ENCODE measurements at places on chromosomes 11 and 22.
A peak's percentile ranks its signal among the peaks of the same experiment; 100 is the strongest.

DNA sequence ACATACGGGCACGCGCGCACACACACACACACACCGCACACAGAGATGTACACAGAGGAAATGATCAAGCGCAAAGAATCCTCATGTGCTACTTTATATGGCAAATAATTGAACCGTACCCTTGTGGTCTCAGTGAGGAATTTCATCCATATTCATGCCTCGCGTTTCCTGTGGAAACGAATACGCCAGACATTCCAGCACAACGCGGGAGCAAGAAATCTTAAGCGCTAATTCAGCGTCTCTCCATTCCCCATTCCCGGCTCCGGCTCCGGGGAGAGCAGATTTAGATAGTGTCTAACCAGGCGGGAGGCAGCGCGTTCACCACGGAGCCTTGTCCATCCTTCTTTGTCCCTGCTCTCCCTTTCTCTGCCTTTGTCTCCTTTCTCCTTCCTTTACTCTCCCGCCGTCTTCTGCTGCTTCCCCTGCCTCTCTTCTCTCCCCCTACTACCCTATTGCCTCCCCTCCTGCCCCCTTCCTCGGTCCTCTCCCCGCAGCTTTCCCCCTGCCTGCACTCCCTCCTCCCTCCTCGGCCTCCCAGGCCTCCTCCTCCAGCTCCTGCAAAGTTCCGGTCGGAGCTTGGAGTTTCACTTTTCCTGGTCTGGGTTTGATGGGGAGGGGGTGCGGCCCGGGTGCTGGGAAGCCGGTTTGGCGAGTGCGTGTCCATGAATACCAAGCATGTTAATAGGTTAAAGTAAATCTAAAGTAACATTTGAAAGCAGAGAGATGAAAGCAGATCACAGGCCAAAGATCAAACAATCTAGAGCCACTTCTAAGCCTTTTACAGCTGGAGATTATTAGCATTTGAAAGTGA, 579.3 kb downstream of the BUD13 start:
- peak; percentile 87 for DNase-seq

DNA sequence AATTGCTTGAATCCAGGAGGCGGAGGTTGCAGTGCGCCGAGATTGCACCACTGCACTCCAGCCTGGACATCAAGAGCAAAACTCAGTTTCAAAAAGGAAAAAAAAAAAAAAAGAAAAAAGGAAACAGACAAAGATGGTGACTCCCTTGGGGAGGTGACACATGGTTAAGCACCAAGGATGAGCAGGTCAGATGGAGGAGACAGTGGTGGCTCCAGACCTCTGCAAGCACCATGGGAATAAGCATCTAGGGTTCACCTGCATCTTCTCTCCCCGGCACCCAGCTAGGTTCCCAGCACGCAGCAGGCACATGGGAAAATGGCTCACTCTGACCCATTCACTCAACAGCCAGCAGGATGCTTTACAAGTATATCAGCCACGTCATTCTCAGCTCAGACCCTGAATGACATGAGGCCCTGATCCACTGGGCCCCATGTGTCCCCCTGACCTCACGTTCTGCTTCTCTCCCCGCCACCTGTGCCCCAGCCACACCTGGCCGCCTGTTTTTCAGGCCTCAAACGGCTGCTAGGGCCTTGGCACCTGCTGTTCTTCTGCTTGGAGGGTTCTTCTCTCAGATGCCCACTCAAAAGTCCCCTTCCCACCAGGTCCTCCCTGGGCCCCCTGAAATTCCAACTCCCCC, 24.2 kb downstream of the A4GALT start:
- no peak for DNase-seq

GRCh38 chr11:62148271-62148980, 24.6 kb downstream of the INCENP start:
- no peak for DNase-seq

- peak; percentile 28 for DNase-seq
These were observed 622.1 kb downstream of the OPCML start for GRCh38 chr11:132910011-132910760.

DNA sequence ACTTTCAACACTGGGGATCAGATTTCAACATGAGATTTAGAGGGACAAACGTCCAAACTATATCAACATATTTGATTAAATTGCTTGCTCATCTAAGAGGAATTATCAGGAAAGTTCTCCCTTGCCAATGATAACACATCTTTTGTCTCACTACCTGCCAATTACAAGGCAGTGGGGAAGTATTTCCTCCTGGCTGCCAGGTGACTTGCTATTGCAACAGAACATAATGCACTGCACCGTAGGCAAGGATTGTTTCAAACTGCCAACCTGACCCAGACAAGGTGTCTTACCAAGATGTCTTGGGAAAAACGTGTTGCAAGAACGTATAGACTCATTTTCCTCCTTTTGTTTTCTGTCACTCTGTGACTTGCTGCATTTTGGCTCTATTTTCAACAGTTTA, 711.6 kb downstream of the METTL15 start:
- DNase-seq, result no peak

- no peak for DNase-seq
These were observed 680.5 kb upstream of the API5 start for GRCh38 chr11:42631220-42631843.

DNA sequence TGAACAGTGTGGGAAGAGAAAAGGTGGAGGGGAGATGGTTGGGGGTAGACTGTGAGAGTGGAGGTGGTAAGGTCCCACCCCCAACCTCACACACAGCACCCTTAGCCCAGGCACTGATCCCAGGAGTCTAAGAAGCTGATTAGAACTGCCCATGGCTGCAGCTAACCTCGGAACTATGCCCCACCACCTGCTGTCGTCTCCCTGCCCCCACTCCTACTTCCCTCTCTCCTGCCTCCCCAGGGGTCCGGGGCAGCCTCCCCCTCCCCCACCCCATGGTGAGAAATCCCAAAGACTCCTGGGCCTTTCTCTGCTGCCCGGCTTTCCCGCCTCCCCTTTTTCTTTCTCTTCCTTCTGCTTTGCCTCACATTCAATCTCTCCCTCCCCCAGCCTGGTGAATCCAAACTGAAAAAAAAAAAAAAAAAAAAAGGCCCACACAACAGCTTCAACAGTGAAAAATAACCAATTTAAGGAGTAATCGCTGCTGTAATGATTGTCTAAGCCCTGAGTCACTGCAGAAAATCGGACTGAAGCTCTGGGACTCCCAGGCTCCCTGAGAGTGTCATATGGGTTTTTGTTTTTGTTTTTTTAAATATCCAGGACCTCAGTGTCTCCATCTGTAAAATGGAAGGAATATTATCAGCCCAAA, 9.6 kb upstream of the TP53I11 start:
- DNase-seq, result no peak

GRCh38 chr11:130192845-130193267, 33.3 kb downstream of the ST14 start:
- no peak for DNase-seq

DNA sequence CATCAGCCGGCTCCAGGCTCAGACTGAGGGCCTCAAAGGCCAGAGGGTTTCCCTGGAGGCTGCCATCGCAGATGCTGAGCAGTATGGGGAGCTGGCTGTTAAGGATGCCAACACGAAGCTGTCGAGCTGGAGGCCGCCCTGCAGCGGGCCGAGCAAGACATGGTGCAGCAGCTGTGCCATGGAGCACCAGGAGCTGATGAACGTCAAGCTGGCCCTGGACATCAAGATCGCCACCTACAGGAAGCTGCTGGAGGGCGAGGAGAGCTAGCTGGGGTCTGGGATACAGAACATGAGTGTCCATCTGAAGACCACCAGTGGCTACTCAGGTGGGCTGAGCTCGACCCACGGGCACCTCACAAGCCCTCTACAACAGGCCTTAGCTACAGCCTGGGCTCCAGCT, 4.0 kb upstream of the SCUBE2 start:
- DNase-seq, result peak; percentile 28

- DNase-seq, result no peak
These were observed 62.0 kb upstream of the YPEL1 start for GRCh38 chr22:21797444-21798221.

- no peak for DNase-seq
These were observed 158.6 kb upstream of the CNTN5 start for GRCh38 chr11:98862169-98862568.

GRCh38 chr22:49234459-49234858, 593.2 kb downstream of the BRD1 start:
- DNase-seq, result no peak

- DNase-seq, result peak; percentile 5
These were observed 32.4 kb downstream of the MCAM start for GRCh38 chr11:119284344-119285157.

DNA sequence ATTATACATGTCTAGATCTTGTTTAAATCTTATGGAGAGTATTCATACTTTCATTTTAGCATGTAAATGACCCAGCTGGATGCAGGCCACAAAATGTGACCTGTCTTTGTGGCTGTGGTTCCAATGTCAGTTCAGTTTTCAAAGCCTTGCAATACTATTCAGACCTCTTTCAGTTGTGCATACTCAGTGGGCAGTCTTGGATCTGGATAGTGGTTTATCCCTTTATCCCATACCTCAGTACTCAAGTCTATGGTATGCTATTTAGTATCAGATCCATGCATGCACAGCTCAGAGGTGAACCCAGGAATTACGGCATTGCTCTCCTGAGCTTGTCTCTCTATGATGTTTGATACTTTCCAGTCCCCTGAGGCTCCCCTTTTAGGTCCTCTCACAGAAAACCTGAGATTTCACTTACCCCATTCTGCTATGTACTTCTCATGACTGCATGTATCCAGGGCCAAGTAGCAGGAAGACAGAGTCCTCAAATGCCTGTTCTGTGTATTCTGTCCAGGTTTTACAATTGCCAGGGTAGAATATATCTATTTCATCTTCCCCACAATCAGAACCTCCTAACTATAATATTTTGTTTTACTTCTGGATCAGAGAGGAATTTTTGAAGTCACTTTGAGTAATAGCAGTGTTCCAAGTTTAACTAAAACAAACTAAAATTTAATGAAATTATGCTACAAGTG, 6.9 kb upstream of the P4HA3 start:
- no peak for DNase-seq

GRCh38 chr11:71774603-71775222, 58.3 kb upstream of the DEFB108B start:
- no peak for DNase-seq

GRCh38 chr11:115030166-115030565, 351.8 kb downstream of the NXPE2 start:
- no peak for DNase-seq

GRCh38 chr11:57410287-57410686, 16.6 kb downstream of the SLC43A3 start:
- no peak for DNase-seq

DNA sequence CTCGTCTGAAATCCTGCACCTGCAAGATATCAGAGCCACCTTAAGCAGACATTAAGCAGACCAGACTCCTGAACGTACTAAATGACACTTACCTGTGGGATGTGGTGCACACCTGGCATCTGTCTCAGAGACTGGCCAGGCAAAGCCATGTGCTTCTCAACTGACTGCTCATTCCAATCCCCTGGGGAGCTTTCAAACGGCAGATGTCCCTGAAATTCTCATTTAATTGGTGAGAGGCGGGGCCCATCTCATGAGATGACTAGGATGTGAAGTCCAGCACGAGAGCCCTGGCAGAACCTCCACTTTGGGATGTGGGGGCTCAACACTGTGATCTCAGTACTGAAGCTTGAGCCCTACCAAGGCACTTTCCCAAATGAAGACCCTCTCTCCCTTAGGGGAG, 84.9 kb upstream of the HMGXB4 start:
- no peak for DNase-seq

DNA sequence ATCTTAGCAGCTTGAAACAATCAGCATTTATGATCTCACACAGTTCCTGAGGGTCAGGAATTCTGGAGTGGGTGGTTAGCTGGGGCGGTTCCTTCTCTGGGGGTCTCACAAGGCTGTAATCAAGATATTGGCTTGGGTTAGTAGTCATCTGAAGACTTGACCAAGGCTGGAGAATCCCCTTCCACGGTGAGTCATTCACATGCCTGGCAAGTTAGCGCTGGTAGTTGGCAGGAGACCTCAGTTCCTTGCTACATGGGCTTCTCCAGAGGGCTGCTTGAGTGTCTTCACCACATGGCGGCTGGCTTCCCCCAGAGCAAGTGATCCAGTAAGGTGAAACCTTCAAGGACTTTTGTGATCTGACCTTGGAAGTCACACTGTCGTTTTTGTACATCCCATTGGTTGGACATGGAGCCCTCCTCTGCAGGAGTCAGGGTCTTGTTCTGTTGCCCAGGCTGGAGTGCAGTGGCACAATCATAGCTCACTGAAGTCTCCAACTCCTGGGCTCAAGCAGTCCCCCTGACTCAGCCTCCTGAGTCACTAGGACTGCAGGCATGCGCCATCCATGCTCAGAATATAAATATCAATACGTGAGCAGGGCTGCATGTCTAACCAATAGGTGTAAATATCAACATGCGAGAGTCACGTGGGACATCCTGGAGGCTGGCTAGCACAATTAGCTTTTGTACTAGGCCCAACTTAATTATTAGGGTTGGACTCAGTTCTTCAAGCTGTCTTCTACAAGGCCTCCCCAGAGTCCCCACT, 7.2 kb upstream of the NIPSNAP1 start:
- no peak for DNase-seq

- no peak for DNase-seq
These were observed 233.5 kb upstream of the E2F8 start for GRCh38 chr11:19474211-19474610.

- DNase-seq, result no peak
These were observed 133.2 kb downstream of the ADAMTS15 start for GRCh38 chr11:130581646-130582045.

DNA sequence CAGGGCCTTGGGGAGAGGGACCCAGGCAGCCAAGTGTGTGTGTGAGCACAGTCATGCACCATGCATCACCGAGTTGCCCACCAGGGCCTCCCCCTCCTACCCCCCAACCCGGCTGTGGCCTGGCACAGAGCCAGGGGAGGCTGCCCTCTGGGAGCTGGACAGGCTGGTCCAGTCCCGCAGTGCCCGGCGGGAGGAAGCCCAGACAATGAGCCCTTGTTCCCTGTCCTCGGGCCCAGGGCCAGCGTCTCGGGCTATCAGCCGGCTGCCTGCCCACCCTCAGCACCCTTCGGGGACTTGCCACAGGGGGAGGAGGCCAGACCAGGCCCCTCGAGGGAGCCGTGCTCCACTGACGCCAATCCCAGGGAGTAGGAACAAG, 4.5 kb downstream of the LRRC75B start:
- DNase-seq, result no peak

- DNase-seq, result peak; percentile 48
These were observed 4.0 kb downstream of the PHOX2A start for GRCh38 chr11:72239849-72240460.

DNA sequence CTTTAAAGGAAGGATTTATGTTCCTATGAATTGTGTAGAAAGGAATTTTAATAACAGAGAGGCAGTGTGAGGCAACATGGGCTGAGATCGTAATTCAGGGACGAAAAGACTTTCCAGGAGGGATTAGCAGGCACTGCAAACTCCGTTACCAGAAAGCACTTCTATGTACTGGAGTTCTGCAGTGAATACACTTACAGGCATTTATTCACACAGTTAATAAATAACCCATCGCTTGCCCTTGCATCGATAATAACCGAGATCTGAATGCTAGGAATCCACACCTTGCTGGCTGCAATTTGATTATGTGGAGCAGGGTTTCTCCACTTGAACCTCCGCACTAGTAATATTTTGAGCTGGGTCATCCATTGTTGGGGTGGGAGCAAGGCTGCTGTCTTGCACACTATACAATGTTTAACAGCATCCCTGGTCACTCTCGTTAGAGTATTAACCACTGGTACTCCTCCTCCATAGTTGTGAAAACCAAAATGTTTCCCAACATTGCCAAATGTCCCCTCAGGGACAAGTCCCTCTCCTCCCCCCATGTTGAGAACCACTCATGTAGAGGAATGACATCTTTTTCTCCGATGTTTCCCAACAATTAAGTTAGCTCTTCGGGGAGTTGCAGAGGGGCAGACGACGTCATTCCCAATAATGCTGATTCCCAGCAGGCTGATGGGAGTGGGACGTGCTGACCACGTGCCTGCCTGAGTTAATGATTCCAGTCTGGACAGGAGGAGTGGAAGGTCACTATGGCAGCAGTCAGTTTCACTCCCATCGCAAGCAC, 99.5 kb downstream of the SNX19 start:
- DNase-seq, result no peak
